ENCODE measurements at places on chromosomes 1 and 21.

- no peak for DNase-seq
Observed at GRCh38 chr1:182861994-182862393, 22.8 kb downstream of the DHX9 start.

GRCh38 chr1:186536273-186536890 lies 75.5 kb upstream of the PDC start:
- DNase-seq: no peak

DNA sequence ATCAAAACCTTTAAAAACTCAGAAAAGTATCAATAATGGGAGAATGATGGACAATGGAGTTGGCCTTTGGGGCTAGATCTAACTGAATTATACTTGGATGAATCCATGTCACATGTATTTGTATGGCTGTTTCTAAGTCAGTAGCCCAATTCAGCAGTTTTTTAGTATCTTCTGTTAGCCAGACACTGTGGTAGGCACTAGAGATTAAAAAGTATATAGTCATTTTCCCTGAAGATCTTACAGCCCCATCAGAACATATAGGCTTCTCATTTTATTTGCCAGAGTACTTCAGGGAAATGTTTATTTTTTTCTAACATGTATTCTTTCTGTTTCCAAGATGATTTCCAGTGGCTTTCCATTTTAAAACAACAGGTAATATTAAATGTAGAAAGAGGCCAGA lies 273.7 kb downstream of the NFIA start:
- no peak for DNase-seq

GRCh38 chr1:26345718-26346117 lies 8.2 kb downstream of the CRYBG2 start:
- DNase-seq: no peak

DNA sequence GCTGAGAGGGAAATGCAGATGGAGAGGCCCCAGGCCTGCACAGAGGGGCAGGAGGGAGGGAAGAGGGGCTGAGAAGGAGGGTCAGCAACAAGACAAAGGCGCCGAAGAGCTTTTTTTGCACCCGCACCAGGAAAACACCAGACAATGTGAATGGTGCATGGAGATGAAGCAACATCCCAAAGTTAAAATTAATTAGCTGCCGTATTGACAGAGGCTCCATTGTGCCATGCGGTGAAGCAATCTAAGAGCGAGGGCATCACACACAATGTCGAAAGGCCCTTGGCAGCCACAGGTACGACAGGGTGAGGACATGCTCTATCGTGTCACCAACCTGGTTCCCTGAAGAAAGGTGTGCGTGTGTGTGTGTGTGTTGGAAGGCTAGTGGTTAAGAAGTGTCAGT lies 41.2 kb downstream of the SSBP3 start:
- no peak for DNase-seq

DNA sequence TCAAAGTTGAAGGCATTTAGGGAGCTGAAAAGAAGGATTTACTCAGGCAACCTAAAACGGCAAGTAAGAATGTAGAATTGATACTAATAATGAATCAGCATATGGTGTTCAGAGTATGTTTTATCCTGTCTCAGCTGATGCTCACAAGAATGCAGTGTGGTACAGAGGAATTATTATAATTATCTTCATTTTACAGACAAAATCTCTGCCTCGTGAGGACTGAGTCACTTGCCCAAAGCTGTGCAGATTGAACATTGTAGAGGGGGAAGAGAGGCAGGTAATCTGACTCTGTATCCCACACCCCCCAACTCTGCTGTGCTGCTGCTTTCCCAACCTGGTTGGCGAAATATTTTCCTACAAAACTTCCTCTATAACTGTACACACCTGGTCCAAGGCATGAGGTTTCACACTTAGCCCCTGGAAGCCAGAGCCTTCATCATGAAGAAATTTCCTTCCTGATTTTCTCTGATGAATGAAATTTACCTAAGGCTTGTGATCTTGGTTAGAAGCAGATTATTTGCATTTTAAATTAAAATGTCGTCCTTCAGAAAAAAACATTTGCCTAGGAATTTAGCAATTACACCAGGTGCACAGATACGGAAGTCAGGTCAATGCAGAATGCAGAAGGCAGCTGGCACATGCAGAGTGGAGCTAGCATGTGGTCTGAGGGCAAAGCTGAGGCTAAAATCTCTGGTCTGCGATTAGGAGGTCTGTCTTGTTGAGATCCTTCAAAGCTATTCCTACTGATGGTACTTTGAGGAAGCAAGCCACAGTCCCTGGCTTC lies 52.8 kb downstream of the DPT start:
- no peak for DNase-seq

DNA sequence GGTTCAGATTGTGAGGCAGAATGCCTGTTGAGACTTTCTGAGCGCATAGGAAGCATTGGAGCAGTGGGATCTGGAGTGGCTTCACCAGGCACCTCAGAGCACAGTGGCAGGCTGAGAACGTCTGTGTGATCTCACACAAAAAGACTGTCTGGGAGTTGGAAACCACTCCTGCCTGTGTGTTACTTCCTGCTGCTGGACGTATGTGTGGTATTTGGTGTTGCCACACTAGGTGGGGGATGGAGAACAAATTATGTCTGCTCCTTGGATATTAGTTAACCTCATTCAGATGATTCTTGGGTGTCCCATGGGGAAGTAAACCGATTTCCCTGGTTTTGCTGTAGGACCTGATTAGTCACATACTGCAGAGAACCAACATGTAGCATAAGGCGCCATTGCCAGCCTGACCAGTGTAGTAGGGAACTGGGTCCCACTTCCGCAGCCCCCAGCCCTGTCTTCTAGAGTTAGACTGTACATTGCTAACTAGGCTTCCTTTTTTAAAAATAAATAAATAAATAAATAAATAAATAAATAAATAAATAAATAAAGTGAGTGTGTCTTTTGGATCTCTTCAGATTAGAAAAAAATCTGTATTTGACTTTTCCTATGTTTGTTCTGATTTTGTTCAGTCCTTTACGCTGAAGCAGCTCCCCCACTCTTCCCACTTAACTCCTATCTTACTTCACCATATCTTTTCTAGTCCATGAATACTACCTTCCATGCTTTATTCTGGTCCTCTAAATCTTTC lies 26.9 kb downstream of the UCK2 start:
- DNase-seq: no peak

DNA sequence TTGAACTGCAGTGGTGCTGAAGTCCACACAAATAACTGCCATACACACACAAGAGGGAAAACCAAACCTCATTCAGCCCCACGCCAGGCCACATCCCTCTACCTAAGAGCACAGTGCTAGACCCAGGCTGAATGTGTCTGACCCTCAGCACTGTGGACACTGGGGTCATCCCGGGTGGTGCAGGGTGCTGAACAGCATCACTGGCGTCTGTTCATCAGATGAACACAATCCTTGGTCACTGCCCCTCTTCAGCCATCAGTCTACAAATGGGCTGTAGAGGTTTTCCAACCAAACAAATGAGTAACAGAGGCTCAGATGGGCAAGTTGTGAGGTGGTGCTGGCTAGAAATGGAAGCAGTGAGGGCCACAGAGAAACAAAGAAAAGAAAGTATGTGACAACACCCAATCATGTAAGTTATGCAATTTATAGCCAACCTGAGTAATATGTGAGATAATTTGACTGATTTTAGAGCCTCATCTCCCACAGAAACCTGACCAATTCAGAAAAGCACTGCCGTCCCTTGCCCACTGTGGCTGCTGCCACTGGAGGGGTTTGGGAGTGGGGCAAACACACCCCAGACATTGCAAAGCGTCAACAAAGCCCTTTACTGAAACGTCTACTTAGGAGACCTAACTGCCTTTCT lies 27.9 kb downstream of the GNB1 start:
- DNase-seq: no peak

Data from effector memory CD4-positive, alpha-beta T cell (primary cell).